ENCODE measurements at places on chromosomes 2 and 18. TPM values are rescaled to one million over a fixed set of nuclear protein-coding genes. Genes with fewer than 3 reads are reported as not detected.

DNA sequence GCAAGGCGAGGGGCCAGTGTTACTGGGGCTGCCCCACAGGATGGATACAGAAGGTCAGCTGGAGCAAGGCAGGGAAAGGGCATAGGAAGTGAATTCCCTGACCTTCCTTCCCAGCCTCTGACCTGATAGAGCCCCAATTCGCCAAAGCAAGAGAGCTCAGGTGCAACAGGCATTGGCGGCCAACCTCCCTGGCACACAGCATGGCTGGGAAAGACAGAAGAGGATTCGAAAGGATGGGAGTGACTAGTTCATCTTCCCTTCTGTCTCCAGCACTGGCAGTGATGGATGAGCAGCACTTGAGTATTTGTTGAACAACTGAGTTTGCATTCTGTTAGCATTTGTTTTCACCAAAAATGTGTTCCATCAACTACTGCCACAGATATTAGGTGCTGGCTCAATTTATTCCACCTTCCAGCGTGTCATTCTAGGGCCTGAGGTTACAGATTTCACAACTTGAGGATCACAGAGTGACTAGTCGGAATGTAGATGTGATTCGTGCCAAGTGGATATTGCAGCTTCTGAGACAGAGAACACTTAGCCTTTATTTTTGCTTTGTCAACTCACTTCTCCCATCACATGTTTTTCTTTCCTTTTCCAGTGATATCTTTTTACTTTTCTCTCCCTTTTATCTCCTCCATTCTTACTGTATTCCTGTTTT is 6.2 kb downstream of the COPS8 start:
- peaks cover 67% of the 10 kb centered on the region for H3K36me3 ChIP-seq
- DNase-seq = no peak
- H3K27ac ChIP-seq = no peak overlapping the region

Gene COBLL1
- not detected for total RNA-seq

- no peak overlapping the region for H3K4me3 ChIP-seq
- no peak overlapping the region for H3K27ac ChIP-seq
- peaks cover 7% of the 10 kb centered on the region for H3K27me3 ChIP-seq
- no peaks in the 10 kb centered on the region for H3K36me3 ChIP-seq
- H3K4me1 ChIP-seq = no peaks in the 10 kb centered on the region
These were observed 60.2 kb downstream of the CHRNA1 start for GRCh38 chr2:174704061-174704460.

Gene TEKT4
- not detected for total RNA-seq

- H3K27ac ChIP-seq = no peak overlapping the region
- no peak overlapping the region for H3K4me3 ChIP-seq
- no peaks in the 10 kb centered on the region for H3K27me3 ChIP-seq
- H3K36me3 ChIP-seq = no peaks in the 10 kb centered on the region
- no peak for DNase-seq
These were observed 129.5 kb upstream of the CAVIN2 start for GRCh38 chr2:191976436-191976835.

Gene ABCA12
- total RNA-seq = not detected

DNA sequence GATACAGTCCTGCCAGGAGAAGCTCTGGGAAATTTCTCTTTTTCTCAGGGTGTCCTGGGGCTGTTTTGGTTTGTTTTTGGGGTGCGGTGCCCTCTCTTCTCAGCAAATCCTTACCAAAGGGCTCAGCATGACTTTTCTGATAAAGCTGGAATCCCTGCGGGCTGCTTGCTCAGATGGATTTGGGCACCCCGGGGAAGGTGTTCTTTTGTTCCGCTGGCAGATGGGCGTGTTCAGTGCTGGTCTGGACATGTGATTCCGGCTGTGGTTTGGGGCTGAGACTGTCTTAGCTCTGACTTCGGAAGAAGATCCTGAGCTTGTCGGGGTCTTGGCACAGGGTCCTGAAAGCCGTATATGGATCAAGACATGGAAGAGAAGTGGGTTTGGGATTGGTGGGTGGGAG is 134.2 kb upstream of the SPRED2 start:
- H3K27ac ChIP-seq = no peak overlapping the region
- no peaks in the 10 kb centered on the region for H3K4me1 ChIP-seq
- H3K4me3 ChIP-seq = no peak overlapping the region
- no peaks in the 10 kb centered on the region for H3K36me3 ChIP-seq
- no peaks in the 10 kb centered on the region for H3K27me3 ChIP-seq

Gene VIT
- total RNA-seq = not detected

Gene QPCT
- total RNA-seq = 0.71 TPM

DNA sequence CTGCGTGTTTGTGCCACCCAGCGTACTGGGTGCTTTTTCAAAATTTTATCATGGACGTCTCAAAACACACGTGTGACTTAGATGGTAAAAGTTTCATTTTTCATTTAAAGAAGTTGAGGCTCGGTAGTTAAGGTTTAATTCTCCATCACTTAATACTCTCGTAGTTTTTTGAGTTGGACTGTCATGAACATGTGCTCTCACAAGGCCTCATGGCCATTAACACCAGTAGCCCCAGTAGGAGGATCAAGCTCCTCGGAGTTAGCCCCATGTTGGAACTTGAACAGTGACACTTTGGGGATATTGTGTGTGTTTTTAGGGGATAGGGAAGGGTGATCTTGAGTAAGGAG is 15.3 kb downstream of the NMUR1 start:
- H3K36me3 ChIP-seq = no peaks in the 10 kb centered on the region
- H3K27me3 ChIP-seq = no peaks in the 10 kb centered on the region
- peak overlapping the region; percentile 78 for H3K4me3 ChIP-seq
- H3K4me1 ChIP-seq = peaks cover 12% of the 10 kb centered on the region
- no peak for DNase-seq
